ENCODE measurements at places on chromosomes 12 and 14.
A peak's percentile ranks its signal among the peaks of the same experiment; 100 is the strongest.

DNA sequence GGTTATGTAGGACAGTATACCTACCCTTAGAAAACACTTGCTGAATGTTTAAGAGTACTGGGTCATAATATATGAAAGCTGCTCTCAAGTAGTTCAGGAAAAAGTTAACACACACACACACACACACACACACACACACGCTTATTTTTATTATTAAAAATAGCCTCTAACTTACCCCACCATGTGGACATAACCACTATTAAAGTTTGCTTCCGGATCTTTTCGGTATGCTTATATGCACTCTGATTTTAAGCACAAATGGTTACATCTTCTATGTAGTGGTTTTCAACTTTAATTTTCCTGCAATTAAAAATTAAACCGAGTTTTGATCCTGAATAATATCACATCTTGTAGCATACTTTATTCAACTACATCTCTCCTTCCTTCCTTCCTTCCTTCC, 84.9 kb upstream of the TRAF3 start:
- DNase-seq = no peak

- DNase-seq = no peak
Measured at GRCh38 chr14:36207500-36207899, 31.0 kb upstream of the PTCSC3 start.

- no peak for DNase-seq
Measured at GRCh38 chr14:27090716-27091115, 492.9 kb upstream of the NOVA1 start.

DNA sequence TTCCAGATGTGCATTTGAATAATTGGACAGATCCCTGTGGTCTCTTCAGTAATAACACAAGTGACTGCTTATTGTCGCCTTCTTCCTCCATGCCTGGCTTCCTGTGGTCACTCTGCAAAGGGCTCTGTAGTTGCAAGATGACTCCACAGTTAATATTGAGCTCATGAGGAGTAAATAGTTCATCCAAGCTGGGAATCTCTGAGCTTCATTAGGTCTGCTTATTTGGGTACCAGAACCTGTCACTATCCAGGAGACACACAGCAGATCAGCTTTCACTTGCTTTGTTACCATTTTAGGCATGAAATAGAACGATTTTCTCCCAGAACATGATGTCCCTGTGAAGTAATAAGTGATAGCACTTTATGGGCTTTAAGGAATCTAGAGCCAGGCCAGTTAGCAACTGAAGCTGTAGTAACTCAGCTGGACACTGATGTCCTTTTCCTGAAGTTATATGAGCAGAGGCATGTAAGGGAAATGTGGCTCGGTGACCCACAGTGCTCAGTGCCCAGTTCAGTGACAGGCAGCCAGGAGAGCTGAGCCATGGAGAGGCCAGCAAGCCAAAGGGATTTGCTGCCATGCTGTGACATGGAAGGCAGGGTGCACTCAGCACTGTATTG, 50.1 kb downstream of the CRADD start:
- no peak for DNase-seq

- DNase-seq = no peak
Measured at GRCh38 chr14:94018308-94018707, 7.8 kb upstream of the OTUB2 start.

GRCh38 chr14:42855085-42855484, 1248.4 kb downstream of the LRFN5 start:
- no peak for DNase-seq

DNA sequence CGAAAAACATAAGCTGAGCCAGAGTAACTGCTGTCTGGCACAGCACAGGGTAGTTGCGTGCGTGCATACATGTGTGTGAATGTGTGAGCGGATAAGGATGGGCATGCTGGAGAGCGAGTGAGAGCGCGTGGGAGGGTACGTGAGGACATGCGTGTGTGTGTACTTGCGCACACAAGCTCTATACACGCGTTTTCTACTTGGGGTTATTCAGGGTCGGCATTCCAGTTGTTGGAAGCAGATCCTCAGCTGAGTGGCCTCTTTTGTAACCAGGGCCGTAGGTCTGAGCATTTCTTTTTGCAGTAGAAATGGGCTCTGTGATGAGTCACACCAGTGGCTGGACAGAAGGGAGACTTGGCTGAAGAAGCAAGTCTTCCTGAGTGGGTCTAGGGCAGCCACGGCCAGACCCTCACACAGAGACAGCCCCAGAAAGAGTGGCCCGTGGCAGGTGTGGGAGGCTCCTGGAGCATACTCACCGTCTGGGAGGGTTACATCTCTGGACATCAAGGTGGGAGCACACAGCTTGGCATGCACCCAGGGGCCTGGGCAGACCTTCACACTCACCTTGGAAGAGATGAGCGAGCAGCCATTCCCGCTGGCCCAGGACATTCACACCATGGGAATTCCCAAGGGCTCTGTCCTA, 78.0 kb downstream of the LRRC74A start:
- DNase-seq = no peak

DNA sequence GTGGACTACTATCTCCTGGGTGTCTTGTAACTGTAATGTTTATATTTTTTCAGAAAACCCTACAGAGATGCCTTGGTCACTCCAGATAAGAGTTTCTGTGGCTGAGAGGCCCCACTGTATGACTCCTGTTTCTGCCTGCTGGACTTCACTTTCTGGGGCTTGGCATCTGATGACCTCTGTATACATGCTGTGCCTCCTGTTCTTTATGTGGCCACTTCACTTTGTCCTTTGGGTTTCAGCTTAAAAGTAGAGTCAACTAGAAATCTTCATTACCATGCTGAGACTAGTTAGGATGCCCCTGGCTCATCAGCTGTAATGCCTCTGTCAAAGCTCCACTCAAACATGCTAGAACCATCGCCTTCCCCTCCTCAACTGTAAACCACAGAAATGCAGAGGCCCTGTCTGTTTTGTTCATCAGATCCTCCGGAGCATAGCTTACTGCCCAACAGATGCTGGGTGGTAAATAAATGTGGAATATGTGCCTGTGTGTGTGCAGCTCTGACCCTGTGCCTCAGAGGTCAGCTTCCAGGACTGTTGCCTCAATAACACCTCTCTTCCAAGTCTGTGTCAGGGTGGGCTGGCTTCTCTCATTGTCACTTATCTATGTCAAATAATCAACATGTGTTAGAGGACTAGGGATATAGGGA, 25.5 kb downstream of the ZNF664 start:
- DNase-seq = no peak

- no peak for DNase-seq
Measured at GRCh38 chr12:101045486-101046464, 164.3 kb downstream of the SLC5A8 start.

GRCh38 chr14:67571275-67571990, 28.6 kb downstream of the PIGH start:
- peak; percentile 69 for DNase-seq

DNA sequence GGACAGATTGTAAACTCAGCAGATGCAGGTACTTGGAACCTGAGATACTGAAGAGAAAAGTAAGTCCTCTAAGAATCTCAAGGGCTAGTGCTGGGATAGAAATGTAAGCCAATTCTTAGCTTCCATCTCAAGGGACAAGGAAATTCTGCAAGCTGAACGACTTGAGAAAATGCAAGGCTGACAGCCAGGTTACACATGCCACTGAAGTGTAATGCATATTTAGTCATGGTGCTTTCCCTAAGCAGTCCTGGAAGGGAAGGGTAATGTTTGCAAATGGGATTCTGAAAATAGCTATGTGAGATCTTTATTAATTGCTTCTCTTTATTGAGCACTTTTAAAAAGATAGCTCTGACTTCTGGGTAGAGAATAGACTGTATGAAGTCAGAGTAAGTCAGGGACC, 402.7 kb upstream of the SEL1L start:
- no peak for DNase-seq

GRCh38 chr14:104054222-104054905, 31.1 kb upstream of the ASPG start:
- no peak for DNase-seq

- DNase-seq = no peak
Measured at GRCh38 chr14:57828713-57829112, 37.2 kb downstream of the SLC35F4 start.

- no peak for DNase-seq
Measured at GRCh38 chr12:6328945-6329702, 12.8 kb downstream of the TNFRSF1A start.

GRCh38 chr12:129552996-129553750, 350.7 kb downstream of the TMEM132D start:
- no peak for DNase-seq

Data from right forelimb (tissue), 1 donor.